Islet precursor cell (in vitro differentiated cells): ENCODE measurements at places on chromosomes 16 and 17.

DNA sequence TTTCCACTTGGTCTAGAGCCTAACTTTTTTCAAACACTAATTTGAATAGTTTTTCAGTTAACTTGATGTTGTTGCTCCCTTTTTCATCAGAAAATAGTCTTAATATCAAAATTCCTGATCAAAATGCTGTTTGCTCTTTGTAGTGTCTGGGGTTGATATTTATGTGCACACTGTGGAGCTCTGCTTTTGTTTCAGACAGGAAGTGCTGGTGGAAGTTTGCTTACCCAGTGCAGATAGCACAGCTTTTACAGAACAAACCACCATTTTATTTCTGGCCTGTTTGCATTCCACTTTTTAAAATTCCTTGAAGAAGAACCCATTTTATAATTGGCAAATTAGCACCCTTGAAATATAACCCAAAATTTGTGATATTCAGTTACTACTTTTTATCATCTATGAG lies 125.4 kb downstream of the MRTFB start:
- DNase-seq, result no peak

- no peak for DNase-seq
These were observed 805.5 kb upstream of the KIF2B start for GRCh38 chr17:53017227-53017626.

DNA sequence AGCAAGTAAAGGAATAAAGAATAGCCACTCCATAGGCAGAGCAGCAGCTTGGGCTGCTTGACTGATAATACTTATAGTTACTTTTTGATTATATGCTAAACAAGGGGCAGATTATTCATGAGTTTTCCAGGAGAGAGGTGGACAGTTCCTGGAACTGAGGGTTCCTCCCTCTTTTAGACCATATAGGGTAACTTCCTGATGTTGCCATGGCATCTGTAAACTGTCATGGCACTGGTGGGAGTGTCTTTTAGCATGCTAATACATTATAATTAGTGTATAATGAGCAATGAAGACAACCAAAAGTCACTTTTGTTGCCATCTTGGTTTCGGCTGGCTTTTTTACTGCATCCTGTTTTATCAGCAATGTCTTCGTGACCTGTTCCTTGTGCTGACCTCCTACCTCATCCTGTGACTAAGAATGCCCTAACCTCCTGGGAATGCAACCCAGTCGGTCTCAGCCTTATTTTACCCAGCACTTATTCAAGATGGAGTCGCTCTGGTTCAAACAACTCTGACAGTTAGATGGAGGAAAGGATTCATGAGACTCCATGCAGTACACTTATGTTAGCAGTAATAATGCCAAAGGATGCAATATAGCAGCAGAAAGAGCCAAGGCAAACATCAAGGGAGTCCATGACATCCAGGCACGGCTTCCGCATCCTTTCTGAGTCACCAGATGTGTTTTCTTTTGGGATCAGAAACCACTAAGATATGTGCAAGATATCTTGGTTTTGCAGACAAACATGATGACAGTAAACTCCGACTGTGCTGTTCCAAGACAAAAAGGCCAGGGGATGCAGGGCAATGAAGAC lies 55.8 kb upstream of the B4GALNT2 start:
- DNase-seq, result no peak

DNA sequence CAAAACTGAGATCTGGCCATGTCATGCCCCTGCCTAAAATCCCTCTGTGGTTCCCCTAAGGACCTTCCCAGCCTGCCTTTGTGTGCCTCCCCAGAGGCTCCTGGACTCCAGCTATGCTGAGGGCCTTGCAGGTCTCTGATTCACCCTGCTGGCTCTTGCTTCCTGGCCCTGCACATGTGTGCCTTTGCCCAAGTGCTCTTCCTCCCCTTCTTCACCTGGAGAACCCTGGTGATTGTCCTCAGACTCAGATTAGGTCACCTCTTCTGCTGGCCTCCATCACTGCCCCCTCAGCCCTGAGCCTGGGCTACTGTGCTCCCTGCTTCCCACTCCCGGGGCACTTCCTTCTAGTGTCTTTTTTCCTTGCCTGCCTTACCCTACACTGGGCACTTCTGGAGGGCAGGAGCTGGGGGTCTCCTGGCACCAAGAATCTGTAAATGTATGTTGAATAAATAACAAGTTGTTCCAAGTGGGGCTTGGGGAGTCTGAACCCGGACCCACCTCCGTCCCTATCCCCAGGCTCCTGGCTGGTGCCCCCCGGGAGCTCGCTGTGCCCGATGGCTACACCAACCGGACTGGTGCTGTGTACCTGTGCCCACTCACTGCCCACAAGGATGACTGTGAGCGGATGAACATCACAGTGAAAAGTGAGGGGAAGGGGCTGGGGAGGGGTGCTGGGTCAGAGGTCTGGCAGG lies 7.8 kb downstream of the ITGA3 start:
- DNase-seq, result peak; percentile 75

GRCh38 chr17:41013606-41014005 lies 4.7 kb upstream of the KRTAP3-1 start:
- no peak for DNase-seq

GRCh38 chr17:996554-997344 lies at the start of gene TIMM22:
Gene TIMM22 (plus strand): TSS chr17:997129. CDS start chr17:997143, 14 bp downstream.
- DNase-seq, result peak; percentile 99

DNA sequence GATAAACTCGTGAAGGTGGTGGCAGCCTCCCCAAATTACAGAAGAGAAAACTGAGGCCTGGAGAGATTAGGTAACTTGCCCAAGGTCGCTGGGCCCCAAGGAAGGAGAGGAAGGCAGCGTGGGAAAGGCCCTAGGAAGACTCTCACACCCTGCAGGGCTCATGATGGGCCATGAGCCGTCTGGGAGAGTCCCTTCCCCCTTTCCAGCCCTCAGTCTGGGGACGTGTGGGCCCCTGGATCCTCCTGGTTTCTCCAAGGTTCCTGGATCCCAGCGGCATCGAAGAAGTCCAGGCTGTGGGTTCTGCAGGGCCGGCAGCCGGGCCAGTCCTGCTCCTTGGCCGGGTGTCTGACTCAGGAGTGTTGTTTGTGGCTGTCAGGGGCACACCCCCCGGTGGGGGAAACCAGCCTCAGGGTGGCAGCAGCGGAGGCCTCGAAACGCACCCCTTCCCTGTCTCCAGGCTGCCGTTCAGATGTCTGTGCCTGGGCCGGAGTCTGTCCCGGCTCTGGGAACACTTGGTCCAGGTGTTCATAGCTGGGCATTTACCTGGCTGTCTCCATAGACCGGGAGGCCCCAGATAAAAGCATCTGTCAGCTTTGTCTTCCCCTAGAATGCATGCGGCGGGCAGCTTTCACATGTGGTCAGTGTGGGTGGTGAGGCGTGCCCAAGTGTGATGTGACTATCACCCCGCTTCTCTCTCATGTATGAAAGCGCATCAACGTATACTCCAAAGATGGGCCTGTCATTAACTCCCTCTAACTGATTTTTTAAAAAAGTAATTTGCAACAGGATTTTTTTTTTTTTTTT lies 3.7 kb upstream of the RAP1GAP2 start:
- DNase-seq, result no peak

DNA sequence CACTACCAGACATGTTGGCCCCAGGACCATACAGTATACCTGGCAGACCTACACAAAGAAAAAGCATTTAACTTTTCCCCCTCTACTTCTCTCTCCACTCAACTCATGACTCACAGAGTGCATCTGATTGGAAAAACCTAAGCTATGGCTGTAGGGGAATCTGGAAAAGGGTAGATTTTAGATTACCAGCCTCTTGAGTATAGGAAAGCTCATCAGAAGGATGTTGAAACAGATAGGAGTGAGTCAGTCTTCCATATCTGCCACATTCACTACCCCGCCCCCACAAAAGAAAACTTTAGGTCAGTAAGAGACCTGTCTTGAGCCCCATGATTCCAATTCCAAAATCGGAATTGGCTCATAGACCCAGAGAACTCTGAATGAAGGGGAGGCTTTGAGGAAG lies 12.3 kb downstream of the KRT9 start:
- no peak for DNase-seq

- DNase-seq, result no peak
These were observed 13.7 kb downstream of the GJD3 start for GRCh38 chr17:40350689-40351358.

DNA sequence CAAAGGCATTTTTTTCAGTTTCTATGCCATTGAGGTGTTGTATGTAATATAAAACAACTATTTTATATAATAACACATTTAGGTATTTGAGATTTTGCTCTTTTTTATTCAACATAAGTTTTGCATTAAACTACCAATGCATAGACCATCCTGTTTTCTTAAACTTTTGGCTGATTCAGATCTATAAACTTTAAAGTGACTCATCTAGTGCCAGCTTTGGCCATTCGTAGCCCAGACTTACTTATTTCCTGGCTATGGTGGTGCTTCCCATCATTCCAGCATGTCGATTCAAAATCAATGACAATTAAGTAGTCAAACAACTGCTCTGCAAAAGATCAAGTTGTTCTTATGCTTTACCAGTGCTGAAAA lies 3.1 kb downstream of the ERI2 start:
- DNase-seq, result no peak

- no peak for DNase-seq
These were observed 9.5 kb downstream of the DLX4 start for GRCh38 chr17:49978501-49978900.

DNA sequence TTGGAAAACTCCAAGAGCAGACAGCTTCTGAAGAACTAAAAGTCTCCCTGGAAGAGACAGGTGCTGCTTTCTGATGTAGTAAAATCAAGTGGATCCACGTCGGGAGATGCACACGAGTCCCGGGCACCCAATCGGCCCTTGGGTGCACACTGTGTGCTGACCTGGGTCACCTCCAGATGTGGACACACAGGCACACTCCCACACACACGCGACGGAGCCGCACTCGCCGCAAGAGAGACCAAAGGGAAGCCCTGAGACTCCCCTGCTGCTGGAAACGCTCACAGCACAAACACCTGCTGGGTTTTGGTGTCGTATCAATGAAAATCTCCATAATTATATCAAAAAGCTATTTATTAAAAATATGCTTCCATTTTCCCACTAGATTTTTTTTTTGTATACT lies 94.2 kb downstream of the ANKRD11 start:
- DNase-seq, result no peak

DNA sequence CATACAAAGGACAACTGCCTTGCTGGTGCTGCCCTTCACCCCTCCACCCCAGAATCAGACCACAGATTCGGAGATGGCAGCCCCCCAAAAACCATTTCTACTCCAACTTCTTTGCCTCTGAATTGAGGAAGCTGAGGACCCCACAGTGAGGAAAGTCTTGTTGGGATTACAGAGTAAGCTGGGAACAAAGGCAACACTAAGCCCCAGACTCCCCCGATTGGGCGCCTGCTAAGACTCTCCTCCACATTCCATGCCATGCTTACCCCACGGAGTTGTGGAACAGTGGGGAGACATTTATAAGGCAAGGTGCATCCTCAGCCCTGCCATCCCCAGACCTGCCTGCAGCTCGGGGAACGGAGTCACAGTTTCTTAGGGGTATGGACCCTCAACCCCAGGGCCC lies 1.9 kb downstream of the GIT1 start:
- no peak for DNase-seq

DNA sequence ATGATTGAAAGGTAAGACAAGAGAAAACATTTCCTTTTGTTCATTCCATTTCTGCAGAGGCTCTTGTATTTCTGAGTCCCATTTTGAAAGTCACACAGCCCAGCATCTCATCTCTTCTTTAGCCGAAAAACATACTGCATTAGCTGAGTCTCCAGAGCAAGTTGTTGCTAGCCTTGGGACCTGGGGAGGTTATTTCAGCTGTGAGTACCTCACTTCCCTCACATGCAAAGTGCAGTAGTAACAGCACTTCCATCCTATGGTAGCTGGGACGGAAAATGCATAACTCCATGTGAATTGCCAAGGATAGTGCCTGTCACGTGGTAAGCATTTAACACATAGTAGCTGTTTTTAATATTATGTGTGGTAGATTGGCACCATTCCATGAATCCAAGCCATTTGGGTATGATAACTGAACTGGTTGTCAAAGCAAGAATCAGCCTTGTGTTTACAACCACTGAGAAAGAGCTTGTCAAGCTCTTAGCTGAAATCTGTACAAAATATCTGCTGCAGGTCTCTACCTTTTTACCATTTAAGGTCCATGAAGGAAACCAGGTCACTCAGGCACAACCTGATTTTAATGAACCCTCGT lies 345.7 kb downstream of the CDH13 start:
- DNase-seq, result no peak

GRCh38 chr16:57807252-57807967 lies 5.1 kb upstream of the KIFC3 start:
- DNase-seq, result no peak

GRCh38 chr16:53213542-53213941 lies 158.8 kb downstream of the CHD9 start:
- DNase-seq, result no peak

GRCh38 chr17:40561871-40562611 lies 3.2 kb downstream of the CCR7 start:
- DNase-seq, result peak; percentile 51

DNA sequence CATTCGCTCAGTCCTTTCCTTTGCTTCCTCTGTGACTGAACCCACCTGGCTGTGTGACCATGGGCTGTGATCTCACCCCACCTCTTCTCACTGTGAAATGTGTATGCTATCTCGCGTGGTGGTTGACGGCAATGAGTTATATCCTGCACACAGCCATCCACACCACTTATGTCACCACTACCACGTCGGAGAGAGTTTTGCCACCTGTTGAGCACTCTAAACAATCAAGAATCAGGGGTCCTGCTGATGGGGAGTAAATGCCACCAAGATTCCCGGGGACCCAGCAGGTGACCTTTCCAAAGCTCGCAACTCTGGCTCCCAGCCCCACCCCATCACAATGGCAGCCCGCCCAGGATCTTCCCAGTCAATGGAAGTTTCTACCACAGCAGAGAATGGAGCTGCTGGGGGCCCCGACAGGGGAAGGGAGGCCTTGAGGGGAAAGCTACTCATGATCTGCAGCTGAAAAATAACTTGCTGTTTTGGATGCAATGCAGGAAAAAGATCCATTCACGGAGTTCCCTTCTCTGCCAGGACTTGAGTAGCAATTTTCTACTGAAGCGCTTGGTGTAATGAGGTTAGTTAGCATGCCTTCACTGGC lies 26.2 kb upstream of the RCVRN start:
- no peak for DNase-seq

DNA sequence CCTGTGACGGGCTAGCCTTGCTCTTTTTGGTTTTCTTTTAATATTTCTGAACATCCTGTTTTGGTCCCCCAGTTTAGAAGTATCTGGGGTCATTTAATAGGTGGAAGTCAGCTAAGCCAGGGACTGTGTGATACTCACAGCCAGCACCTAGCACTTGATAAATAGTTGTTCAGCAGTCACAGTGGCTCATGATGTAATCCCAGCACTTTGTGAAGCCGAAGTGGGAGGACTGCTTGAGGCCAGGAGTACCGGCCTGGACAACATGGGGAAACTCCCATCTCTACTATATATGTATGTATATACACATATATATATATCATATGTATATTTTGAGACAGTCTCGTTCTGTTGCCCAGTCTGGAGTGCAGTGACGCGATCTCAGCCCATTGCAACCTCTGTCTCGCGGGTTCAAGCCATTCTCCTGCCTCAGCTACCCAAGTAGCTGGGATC lies 1.8 kb upstream of the ZNRF1 start:
- no peak for DNase-seq

- DNase-seq, result no peak
These were observed 2.7 kb downstream of the CBX4 start for GRCh38 chr17:79836510-79836971.
